Mesothelial cell of epicardium (in vitro differentiated cells): ENCODE measurements at places on chromosomes 5 and 9. TPM values are rescaled to one million over a fixed set of nuclear protein-coding genes. Genes with fewer than 3 reads are reported as not detected.

GRCh38 chr9:117258184-117258866, 156.5 kb downstream of the ASTN2 start:
- DNase-seq, result no peak

- no peak for DNase-seq
Observed at GRCh38 chr5:1840071-1840547, 38.9 kb downstream of the NDUFS6 start.

DNA sequence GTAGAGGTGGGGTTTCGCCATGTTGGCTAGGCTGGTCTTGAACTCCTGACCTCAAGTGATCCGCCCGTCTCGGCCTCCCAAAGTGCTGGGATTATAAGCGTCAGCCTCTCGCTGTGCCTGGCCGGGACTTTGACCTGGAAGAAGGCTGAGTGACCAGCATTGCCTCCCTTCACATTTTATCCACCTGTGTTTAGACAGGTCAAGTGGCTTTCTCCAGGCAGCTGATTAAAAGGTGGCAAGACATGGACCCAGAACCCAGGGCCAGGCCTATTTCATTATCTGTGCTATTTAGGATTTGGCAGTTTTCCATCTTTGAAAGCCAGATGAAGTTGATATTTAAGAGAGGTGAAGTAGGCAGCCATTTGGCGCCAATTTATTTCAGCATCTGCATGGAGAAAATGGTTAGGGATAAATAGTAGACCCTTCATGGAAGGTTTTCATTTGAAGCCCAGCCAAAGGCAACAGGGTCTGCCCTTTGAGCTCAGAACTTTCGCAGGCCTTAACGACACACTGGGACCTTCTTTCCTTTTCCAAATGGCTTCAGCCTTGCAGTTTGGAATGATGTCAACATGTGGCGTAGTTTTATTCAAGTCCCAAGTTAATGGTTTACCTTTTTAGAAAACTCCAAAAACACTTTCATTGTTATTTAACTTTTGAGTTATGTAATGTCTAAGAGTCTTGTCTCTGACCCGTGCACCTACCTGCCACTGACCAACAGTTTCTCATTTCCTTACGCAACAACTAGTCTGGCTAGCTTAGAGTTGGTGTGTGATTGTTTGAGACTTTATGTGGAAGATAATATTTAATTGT, 8.4 kb downstream of the DAPK1 start:
- DNase-seq, result no peak

DNA sequence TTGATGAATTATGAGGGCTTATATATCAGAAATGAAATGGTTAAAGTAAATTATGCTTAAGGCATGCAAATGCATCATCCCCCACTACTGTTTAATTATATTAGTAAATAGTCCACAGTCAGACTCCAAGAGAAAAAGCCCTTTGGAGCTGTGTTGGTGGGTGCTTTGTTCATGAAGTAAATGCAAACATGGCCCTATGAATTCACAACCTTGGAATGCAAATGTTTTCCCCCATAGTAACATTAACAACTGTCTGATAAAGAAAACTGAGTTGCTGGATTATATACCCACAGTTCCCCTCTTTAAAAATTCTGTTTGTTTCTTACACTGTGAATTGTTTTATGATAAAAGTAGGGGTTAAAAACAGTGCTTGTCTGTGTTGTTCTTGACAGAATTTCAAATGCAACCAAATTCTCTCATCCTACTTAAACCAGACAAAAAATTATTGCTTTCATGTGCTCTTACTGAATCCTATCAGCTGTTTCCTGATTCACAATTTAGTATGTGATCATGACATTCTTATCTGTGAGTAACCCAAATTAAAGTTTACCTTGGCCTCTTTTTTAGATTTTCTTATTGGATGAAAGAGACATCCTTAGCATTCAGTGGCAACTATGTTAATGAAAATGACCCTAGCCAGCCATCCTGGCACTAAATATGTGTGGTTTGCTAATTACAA, 48.5 kb upstream of the SNCAIP start:
- DNase-seq, result no peak

DNA sequence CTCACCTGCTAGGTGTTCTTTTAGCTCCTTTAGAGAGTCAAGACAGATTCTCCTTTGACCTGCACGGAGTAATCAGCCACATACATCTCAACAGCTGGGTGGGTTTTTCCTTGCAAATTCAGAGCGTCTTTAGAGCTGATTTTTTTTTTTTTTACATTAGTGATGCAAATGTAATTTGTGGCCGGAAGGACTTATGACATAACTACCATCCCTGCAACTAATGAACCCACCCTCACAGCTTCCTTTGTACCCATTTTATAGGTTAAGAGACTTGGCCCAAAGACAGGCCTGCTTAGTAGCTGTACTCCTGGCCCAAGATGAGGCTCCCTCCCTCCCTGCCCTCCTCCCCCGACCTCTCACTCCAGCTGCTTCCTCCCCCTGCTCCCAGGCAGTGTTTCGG, 69.9 kb upstream of the NIPAL4 start:
- no peak for DNase-seq

DNA sequence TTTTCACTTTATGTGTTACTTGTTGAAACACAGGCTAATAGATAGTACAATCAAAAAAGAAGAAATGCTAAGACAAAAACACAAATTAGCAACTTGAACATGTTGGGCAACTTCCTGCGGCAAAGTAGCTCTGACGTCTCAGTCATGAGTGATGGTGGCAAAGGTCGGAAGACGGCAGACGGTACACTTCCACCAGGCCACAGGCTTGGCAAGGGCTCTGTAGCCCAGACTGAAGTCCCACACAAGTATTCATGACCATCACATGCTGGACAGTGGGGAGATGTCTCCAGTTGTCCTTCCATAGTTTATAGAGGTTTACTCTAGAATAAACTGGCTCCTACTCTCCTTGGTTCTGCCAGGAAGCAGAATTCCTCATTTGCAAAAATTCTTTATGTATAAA, 831.3 kb downstream of the MTRR start:
- no peak for DNase-seq

- DNase-seq, result no peak
Observed at GRCh38 chr9:35533398-35533797, 43.5 kb downstream of the RUSC2 start.

GRCh38 chr5:163578652-163579051, 73.2 kb downstream of the MAT2B start:
- no peak for DNase-seq

DNA sequence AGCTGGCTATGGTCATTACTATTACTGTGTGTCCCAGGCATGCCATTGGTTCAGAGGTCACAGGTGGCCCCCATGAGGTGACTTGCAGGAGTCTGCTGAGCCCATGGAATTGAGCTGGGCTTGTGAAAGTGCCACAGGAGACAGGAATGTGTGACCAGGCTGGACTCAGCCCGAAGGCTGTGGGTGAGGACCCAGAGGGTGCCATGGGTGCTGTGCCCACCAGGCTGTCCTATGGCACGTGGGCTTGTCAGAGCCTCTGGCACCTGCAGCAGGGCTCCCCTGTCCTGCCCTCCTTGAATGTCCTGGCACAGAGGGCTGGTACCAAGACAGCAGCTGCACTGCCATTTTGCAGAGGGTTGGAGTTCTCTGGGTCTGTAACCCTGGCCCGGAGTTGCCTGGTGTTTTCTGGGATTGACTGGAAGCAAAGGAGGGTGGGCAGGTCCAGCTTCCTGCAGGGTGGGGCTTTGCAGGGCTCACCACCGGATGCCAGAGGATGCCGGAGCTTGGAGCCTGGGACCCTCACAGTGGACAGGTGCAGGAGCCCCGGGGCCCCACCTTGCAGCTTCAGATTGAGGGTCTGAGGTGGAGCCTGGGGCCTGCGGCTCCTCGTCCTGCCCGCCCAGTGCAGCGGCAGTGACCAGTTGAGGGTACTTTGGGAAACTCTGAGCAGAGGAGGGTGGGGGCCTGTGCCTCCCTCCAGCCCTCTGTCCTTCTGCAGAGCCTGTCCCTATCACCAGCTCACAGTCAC, 14.2 kb downstream of the COL5A1 start:
- DNase-seq, result no peak

- no peak for DNase-seq
Observed at GRCh38 chr9:121503444-121503843, 3.8 kb upstream of the GGTA1 start.

DNA sequence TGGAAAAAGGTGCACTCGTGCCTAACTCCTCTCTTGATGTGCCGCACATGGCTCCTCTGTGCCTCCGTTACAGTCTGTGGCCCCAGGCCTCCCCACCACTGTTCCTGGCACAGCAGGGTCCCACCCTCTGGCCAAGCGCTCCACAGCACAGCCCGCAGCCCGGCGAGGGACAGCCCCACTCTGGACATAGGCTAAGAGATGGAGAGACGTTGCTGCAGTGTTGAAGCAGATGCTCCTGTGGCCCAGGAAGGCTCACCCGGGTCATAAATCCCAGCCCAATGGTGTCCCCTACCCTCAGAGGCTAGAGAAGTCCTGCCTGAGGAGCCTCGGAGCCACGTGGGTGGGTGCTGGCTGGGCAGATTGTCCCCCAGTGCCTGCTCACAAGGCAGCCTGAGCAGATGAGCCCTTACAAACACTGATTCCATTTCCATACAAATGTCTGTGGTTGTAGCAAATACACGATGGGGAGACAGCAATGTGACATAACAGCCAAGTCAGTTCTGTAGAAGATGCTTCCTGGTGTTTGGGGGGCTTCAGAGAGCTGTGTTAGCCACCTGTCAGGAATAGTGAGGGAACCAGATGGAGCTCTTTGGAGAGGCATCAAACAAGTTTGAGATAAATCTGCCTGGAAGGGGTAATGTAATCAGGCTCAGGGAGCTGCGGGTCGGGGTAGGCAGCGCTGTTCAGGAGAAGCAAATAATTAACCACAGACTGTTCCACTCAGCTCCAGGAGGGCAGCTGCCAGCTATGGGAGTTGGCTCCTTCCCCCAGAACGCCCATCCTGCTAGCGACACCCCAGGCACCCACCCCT, 41.7 kb downstream of the C5orf15 start:
- DNase-seq, result no peak

GRCh38 chr9:113858282-113858681, 17.8 kb upstream of the ZNF618 start:
- DNase-seq, result no peak

GRCh38 chr9:98402019-98402840, 146.8 kb upstream of the TBC1D2 start:
- DNase-seq, result no peak

- no peak for DNase-seq
Observed at GRCh38 chr9:124122813-124123462, 111.4 kb downstream of the LHX2 start.

- no peak for DNase-seq
Observed at GRCh38 chr9:86732514-86733171, 214.7 kb downstream of the GAS1 start.

GRCh38 chr9:4140362-4140761, 159.5 kb downstream of the GLIS3 start:
- no peak for DNase-seq

GRCh38 chr5:175681968-175682340, 24.1 kb downstream of the HRH2 start:
- DNase-seq, result no peak

DNA sequence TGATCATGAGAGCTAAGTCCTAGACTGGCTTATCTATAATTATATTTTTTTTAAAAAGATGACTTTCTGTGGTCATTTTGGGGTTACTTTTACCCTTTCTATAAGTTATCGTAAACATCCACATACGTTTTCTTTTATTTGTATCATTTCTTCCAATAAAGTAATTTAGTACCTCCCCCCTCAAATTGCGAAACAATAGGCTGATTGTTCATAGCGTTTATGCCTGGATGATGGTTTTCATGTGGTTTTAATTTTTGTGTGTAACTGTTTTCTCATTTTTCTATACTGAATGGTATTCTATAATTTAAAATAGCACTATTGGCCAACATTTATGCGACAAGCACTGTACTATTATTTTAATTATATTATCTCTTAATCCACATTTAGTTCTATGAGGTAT, 44.5 kb downstream of the SMC5 start:
- no peak for DNase-seq

DNA sequence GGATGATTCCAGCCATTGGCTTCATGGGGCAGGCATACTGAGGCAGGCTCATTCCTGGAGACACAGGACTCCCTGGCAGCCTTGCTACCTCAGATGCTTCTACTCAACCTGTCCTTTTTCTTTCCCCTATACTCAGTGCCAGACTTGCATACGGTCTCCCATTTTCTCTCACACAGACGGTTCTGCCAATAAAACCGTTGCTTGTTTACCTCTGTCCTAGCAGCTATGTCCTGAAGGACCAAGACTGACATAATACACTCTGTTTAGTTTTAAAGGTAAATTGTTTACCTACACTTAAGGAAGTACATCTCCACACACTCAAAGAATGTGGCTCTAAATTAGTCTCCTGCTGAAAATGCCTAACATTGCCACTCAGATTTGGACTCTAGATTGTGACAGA, 151.0 kb upstream of the RFX3 start:
- DNase-seq, result no peak

DNA sequence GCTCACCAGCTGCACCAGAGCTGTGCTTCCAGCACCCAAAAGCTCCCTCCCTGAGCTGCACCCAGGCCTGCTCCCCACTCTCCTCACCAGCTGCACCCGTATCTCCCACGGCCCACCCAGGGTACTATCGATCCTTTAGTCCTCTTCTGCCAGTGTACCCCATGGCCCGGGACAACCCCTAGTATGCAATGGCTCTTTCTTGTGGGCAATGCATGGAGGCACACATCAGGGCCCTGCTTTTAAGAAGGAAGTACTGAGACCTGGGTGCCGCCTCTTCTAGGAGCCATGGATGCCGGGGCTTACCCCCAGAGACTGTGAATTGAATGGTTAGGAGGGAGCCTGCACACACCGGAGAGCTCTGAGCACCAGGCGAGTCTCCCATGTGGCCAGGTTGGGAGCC, 49.5 kb downstream of the TENT4A start:
- DNase-seq, result no peak

DNA sequence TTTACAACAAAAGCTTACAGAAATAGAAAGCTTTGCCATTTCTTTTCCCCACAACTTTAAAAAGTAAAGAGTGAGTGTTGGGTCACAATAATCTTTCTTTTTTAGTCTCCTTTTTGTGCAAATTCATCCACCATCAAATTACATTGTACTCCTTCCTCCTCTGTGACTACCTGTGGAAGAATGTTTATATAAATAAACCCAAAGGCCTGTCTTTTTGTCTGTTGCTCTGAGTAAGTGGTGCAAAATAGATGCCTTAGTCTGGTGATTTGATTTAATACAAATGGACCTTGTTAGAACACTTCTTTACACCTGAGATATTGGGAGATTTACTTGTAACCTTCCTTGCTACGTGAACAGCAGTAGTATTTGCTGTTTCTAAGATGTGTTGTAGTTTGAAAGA, 53.5 kb upstream of the TAF11L2 start:
- no peak for DNase-seq

GRCh38 chr9:105345626-105346025, 101.2 kb downstream of the SLC44A1 start:
- no peak for DNase-seq

- no peak for DNase-seq
Observed at GRCh38 chr9:101478906-101479305, 43.3 kb upstream of the ALDOB start.

GRCh38 chr5:79636981-79637733, 24.9 kb downstream of the TENT2 start:
- no peak for DNase-seq

CSF1R gene
- total RNA-seq, result 0.07 to 0.27 TPM (median 0.18 TPM) in 3 replicates

ANKRD33B gene
- total RNA-seq, result 3.2 to 3.8 TPM (median 3.5 TPM) in 3 replicates

LHX6 gene
- 0.09 TPM in 1 of 3 replicates, not detected in the others for total RNA-seq

DTWD2 gene
- total RNA-seq, result 8.2 to 9.3 TPM (median 9.1 TPM) in 3 replicates

SLC34A1 gene
- not detected in 3 replicates for total RNA-seq

PHF24 gene
- 0.62 to 0.99 TPM (median 0.83 TPM) in 3 replicates for total RNA-seq

IFNE gene
- total RNA-seq, result 1.6 to 2.0 TPM (median 1.7 TPM) in 3 replicates

SLC28A3 gene
- 0.72 to 0.89 TPM (median 0.84 TPM) in 3 replicates for total RNA-seq

SPATA6L gene
- total RNA-seq, result 5.5 to 6.7 TPM (median 6.1 TPM) in 3 replicates

CNTFR gene
- total RNA-seq, result 25.9 to 28.9 TPM (median 27.0 TPM) in 3 replicates

PCA3 gene
- total RNA-seq, result not detected in 3 replicates

SLC27A6 gene
- total RNA-seq, result 26.3 to 30.0 TPM (median 28.4 TPM) in 3 replicates

TOR4A gene
- 5.7 to 6.5 TPM (median 6.5 TPM) in 3 replicates for total RNA-seq

DPH7 gene
- total RNA-seq, result 55.0 to 59.4 TPM (median 56.1 TPM) in 3 replicates

CDX1 gene
- total RNA-seq, result 0.51 to 1.1 TPM (median 0.68 TPM) in 3 replicates

ANKH gene
- 39.1 to 39.7 TPM (median 39.4 TPM) in 3 replicates for total RNA-seq

GARIN3 gene
- total RNA-seq, result not detected in 3 replicates
